ENCODE measurements at places on chromosomes 13 and 19.

GRCh38 chr13:38664906-38665305 is 22.0 kb upstream of the FREM2 start:
- no peak for DNase-seq

DNA sequence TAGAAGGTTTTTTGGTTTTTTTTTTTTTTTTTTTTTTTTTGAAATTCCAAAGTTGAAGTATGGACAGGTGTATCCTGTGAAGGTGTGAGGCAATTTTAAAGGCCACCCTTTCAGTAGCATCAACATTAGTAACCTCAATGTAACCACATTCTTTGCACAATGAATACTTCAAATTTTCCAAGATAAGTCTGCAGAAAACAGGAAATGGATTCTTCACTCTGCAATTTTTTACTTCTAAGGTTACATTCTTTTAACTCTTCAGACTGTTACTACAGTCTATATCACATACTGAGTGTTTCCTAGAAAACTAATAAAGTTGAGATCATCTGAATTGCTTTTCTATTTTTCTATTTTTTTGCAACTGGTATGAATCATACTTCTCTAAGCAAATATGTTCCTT is 569.0 kb upstream of the GPC6 start:
- no peak for DNase-seq

GRCh38 chr13:85828094-85828684 is 29.0 kb upstream of the SLITRK6 start:
- no peak for DNase-seq

- DNase-seq, result no peak
Measured at GRCh38 chr19:13952931-13953531, 722 bp downstream of the DCAF15 start.

- no peak for DNase-seq
Measured at GRCh38 chr13:102645701-102646100, 48.9 kb downstream of the TPP2 start.

DNA sequence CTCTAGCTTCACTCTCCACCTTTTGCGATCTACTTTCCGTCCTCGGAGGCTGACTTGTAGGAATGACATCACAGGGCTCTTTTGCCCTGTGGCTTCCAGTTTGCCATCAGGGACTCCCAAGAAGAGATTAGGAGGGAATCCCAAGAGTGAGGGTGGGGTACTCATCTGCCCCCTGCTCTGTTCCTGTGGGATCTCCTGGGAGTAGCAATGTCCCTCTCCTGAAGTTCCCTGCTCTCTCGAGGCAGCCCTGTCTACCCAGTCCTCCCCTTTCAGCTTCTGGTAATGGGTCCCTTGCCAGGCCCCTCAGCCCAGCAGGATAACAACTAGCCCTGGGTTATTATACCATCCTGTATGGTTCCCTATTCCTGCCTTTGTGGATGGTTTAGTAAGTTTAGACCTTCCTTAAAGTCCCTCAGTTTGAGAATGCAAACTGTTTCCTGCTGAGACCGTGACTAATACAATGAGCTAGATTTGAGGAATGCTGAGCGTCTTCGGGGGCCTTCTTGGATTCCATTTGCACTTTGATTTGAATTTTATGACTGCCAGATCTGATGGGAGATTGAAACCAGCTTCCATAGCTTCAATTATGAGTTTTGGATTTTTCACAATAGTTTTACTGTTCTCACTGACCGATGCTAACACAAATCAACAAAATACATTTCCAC is 73.7 kb upstream of the IPO5 start:
- no peak for DNase-seq

- DNase-seq, result no peak
Measured at GRCh38 chr13:110054041-110054440, 252.9 kb downstream of the COL4A1 start.
